AG09309 (cell line): ENCODE measurements at places on chromosomes 5 and 9.

- DNase-seq = no peak
Observed at GRCh38 chr9:120351106-120351505, 228.9 kb downstream of the CDK5RAP2 start.

- DNase-seq = no peak
Observed at GRCh38 chr5:1058083-1058945, 49.7 kb downstream of the NKD2 start.

DNA sequence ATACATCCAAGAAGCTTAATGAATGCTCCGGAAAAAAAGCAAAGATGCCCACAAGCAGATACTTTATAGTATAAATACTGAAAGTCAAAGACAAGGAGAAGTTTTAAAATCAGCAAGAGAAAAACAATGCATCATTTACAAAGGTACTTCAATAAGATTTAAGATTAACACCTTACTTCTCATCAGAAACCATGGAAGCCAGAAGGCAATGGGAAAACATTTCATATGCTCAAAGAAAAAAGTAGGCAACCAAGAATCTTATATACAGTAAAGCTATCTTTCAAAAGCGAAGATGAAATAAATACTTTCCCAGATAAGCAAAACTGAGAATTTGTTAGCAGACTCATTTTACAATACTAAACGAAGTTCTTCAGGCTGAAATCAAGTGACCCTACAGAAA is 51.1 kb downstream of the ABHD17B start:
- no peak for DNase-seq

- DNase-seq = no peak
Observed at GRCh38 chr9:112378328-112379176, 1.4 kb upstream of the HSDL2 start.

GRCh38 chr9:81072758-81073157 is 616.6 kb downstream of the TLE1 start:
- DNase-seq = no peak

DNA sequence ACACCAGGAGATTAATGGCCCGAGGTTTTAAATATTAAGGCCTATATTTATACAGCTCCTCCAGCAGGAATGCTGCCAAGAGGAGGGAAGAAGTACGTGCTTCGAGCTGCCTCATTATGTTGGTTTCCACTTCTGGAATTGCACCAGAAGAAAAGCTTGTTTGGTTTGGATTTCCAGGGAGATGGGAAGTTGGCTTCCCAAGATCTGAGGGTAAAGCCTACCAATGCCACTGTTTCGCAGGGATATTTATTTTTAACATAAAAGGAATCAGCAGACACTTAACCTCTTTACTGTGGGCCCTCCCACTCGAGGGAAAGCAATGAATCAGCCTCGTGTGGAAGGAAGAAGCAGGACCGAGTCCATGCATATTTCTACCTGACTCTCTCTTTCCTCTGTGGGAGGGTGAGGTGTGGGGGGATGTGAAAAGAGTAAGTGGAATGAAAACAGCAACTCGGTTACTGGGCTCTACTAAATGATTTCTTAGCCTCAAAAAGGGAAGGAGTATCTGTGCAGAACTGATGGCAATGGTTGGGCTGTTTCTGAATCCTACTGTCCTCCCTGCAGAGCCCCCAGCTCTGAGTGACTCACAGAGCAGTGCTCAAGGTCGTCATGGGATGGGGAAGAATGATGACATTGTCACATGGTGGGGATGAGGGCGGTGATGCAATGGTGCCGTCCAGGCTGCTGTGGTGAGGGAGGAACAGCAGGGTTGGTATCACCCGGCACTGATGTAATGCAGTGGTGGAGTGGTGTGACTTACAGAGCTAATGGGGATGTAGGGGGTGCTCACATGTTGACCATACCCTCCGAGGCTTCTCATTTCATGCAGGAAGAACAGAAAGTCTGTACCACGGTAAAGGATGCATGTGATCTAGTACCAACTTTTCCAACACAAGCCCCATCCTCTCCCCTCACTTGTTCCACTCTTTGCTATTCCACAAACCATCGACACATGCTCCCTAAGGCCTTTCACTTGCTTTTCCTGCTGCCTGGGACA is 215.0 kb upstream of the PANK3 start:
- DNase-seq = peak; percentile 21

- DNase-seq = no peak
Observed at GRCh38 chr5:90221951-90222350, 187.6 kb downstream of the CETN3 start.

GRCh38 chr5:158837908-158838307 is 261.8 kb downstream of the EBF1 start:
- DNase-seq = no peak

GRCh38 chr9:78272307-78272706 is 24.6 kb upstream of the PSAT1 start:
- no peak for DNase-seq

GRCh38 chr9:120982836-120983235 is 56.2 kb upstream of the TRAF1 start:
- no peak for DNase-seq
